Left renal cortex interstitium (tissue), 4 donors: ENCODE measurements at places on chromosomes 1 and 21. TPM values are rescaled to one million over a fixed set of nuclear protein-coding genes. Genes with fewer than 3 reads are reported as not detected.

The TRAF3IP3 gene
- 1.6 TPM for polyA plus RNA-seq

- DNase-seq, result no peak
Measured at GRCh38 chr1:216247937-216248336, 175.3 kb downstream of the USH2A start.

DNA sequence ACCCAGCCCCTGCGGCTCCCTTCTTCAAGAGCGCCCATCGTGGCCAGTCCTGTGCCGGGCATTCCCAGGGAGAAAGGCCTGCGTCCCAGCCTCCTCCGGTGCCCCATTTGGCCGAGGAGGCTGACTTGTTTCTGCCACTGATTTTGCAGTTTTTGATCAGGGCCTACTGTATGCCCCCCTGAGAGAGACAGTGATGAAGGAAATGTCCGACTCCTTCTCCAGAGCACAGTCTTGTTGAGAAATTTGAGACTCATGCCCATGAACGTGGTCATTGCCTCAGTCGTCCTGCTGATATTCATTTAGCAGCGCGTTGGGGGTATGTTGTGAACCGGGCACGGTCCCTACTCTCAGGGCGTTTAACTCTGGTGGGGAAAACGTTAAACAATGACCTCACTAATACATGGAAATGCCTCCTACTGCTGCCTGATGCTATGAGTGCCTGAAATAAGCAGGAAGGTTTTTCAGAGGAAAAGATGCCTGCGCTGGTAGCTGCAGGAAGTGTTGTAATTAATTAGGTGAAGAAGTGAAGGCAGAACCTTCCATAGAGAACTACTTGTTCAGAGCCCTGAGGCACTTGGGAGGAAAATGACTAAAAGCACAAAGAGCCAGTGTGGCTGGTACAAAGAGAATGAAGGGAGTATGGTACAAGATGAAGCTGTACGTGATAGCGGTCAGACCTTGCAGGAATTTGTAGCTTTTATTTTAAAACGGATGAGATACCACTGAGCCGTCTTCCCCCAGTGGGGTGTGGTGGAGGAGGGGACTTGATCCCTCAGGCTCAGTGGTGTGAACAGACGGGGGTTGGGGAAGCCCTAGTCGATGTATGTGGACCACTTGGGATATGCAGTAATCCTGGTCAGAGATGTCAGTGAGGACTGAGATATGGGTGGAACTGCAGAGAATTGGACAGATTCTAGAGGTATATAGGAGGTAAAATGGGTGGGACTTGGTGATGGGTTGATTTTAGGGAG, 730 bp downstream of the ZCCHC17 start:
- DNase-seq, result peak; percentile 15

DNA sequence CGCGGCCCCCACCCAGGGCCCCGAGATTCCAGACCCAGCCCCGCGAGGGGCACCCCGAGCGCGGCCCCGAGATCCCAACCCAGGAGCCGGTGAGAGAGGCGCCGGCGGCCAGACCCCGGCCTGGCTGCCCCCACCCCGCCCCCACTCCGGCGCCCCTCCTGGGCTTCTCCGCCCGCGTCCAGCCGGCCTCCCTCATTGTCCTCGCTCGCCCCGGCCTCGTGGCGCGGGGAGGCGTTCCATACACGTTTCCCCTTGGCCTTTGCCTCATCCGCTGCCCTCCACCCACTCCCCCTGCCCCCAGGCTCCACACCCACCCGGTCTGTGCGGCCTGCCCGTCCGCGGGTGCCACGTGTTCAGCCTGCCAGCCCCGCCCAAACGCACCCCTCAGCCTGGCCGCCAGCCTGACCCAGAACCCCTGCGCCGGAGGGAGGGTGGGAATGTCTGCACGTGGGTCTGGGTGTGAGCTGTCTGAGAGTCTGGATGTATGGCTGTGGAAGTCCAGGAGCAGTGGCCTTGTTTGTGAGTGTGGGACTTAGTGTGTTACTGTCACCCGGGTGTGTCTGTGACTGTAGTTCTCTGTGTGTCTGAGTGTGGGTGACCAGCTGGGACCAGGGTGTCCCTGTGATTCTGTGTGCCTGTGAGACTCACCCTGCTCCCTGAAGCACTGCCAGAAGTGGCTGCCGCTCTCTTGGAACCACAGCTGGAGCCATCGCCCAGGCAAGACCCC, 681 bp downstream of the B4GALT2 start:
- DNase-seq, result no peak

The TEDDM1 gene
- 0.07 TPM for polyA plus RNA-seq

GRCh38 chr1:41314376-41315145, 46.7 kb upstream of the FOXO6 start:
- no peak for DNase-seq

DNA sequence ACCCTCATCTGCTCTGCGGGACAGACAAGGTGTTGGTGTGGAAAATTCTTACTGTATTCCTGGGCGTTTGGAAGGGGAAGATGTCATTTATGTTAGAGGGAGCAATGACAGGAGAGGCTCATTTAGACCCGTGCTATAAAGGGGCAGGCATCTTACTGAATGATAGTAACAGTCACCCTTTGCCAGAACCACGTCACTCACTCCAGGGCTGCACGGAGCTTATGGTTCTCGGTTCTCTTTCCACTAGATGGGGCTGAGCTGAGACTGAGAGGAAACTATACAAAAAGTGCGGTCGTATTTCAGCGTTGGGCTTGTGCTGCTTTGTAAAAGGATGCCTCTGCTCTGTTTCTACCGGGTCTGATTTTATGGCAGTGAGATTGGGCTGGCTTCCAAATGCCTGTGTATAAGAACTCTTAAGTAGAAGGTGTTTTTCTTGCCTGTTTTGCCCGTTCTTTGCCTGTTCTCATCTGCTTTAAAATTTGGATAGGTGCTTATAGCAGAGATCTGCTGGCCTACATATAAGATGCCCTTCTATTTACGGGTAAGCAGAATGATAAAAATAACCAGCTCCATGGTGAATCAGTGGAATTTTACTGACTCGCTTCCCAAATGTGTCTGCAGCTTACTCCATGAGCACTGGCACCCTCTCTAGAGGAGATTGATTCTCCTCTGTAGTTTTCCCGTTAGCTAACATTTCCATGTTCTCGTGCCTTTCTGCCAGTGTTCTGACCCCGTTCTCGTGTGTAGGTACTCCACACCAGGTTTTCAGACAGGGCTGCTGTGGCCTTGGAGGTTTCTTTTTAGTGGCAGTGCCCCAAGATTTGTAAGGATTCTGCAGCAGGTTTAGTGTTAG, 55.9 kb downstream of the MRPS6 start:
- peak; percentile 75 for DNase-seq

The CYP4Z1 gene
- polyA plus RNA-seq, result 0.24 TPM

The C1orf115 gene
- 26.2 TPM for polyA plus RNA-seq

- DNase-seq, result no peak
Measured at GRCh38 chr1:178037510-178038253, 56.2 kb upstream of the RASAL2 start.

GRCh38 chr1:109120356-109120755, 6.4 kb downstream of the ELAPOR1 start:
- DNase-seq, result no peak

DNA sequence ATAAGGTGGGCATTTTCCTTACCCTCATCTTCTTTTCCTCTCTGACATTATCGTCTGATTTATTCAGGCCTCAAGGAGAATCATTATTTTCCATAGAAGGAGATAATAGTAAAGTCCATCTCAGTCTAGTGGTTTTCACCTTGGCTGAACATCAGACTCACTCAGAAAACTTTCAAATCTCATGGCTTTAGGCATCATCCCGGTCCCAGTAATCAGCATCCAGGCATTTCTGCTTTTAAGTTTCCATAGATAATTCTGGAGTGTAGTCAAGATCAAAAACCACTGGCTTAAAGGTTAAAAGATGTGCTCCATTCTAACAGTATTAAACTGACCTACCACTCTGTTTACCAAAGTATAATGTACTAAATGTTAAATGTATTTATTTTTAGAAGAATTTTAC, 49.4 kb downstream of the RNF2 start:
- DNase-seq, result no peak

The LINGO4 gene
- polyA plus RNA-seq, result not detected

The KLHDC8A gene
- polyA plus RNA-seq, result 2.1 TPM

DNA sequence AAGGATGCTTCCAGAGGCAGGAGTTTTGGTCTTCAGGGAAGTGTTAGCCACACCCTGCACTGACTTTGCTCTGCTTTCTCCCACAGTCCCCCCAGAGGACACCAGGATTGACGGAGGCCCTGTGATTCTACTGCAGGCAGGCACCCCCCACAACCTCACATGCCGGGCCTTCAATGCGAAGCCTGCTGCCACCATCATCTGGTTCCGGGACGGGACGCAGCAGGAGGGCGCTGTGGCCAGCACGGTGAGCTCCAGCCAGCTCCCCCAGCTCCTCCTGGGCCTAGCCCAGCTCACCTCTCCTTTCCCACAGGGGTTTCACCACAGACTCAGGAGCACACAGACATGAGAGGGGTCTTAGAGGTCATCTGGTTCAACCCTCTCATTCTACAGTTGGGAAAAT, 90.9 kb downstream of the KIRREL1 start:
- no peak for DNase-seq

DNA sequence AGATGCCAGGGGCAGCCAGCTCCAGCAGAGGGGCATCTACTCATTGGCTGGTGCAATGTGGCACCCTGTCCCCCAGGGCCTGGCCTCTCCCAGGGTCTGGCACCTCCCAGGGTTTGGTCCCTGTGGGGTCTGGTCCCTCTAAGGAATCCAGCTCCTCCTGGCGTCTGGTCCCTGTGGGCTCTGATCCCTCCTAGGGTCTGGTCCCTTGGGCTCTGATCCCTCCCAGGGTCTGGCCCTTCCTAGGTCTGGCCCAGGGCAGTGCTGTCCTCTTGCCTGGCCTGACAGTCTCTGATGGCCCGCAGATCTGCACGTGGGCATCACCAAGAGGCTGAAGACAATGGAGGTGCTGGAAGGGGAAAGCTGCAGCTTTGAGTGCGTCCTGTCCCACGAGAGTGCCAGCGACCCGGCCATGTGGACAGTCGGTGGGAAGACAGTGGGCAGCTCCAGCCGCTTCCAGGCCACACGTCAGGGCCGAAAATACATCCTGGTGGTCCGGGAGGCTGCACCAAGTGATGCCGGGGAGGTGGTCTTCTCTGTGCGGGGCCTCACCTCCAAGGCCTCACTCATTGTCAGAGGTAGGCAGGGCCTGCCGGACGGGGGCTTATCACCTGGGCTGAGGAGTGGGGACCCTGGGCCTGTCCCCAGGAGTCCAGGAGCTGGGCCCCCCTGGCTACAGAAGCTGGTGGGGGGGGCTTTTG, 73.9 kb downstream of the OBSCN start:
- no peak for DNase-seq

The OR2W3 gene
- 0.16 TPM for polyA plus RNA-seq

DNA sequence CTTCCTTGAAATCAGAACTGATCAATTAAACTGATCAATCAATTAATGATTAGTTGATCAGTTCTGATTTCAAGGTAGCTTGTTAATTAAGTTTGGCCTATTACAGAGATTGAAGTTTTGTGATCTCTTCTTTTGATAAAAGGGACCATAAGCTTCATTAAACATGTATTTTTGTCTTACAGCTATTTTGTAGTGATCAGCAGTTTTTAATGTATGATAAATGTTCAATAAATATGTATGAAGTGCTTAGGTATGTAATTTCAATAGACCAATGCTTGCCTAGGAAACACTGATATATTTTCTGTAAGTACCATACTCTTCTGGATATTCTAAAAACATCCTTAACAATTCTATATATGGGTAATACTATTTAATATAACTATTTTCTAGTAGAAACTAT, 569.6 kb downstream of the BRINP3 start:
- no peak for DNase-seq

DNA sequence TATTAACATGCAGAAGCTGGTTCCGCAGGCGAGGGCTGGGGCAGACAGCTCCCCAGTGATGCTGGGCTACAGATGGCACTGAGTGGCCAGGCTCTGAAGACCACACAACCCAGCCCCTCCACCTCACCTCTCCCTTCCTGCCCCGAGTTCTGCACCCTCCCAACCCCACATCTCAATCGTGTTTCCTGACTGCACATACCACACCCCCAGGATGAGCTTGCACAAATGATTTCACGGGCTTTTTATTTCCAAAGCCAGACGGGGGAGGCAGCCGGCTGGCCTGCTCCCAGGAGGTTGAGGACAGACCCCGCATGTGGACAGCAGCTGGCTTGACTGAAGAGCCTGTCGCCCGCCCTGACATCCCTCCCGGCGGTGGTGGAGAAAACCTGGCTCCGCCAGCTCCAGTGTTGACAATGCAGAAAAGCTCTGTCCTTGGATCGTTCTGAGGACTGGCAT, 21.4 kb upstream of the ALDH4A1 start:
- no peak for DNase-seq

GRCh38 chr1:41432481-41433280, 51.8 kb downstream of the EDN2 start:
- no peak for DNase-seq

DNA sequence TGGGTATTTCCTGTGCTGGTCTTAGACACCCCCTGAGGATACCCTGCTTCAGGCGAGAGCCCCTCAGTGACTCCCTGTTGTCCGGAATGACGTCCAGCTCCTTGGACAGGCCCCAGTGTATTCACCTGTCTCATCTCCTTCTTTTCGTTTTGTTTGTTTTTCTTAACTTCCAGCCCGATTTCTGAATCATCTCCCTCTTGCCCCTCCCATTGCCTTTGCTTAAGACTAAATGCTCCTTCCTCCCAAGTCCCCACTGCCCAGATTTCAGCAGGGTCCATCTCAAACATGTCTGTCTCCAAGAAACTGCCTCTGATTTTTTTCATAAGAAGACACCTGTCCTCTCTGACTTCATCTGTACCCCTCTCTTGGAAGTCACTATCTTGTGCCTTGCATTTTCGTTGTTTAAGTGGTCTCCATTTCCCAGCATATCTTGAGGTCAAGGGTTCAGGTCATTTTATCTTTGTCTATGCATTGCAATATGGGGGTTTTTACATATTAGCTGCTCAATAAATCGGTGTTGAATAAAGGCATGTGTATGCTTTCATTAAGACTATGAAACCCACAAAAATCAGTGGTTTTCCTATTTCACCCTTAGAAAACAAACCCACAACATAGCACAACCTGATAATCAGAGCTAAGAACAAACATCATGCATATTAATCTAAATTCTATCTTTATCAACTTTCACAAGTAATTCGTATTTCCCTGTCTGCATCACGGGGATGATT, 58.4 kb upstream of the LGALS8 start:
- no peak for DNase-seq

The RGS1 gene
- polyA plus RNA-seq, result 3.5 TPM

DNA sequence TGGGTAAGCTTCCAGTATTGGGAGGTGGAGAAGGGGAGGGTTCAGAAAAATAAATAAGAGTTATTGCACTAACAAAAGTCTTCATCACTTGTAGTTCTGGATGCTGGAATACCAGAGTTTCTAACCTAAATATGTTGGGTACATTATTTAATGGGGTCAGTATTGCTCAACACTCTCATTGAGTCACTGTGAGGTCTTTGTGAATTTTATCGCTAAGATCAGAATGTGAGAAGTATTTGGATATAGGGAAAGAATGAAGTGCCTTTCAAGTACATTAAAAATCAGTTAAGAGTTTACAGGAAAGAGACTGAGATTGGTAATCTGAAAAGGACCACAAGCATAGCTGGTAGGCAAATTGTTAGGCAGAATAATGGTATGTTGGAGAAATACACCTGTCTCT, 8.8 kb downstream of the SNRPE start:
- no peak for DNase-seq

- DNase-seq, result no peak
Measured at GRCh38 chr1:219149953-219150352, 23.7 kb upstream of the LYPLAL1 start.
